H1 (cell line): ENCODE measurements at places on chromosomes 11 and 22. TPM values are rescaled to one million over a fixed set of nuclear protein-coding genes. Genes with fewer than 3 reads are reported as not detected.

Gene LRRC56
- total RNA-seq: 1.9 and 2.1 TPM in 2 replicates

Gene GRM5
- total RNA-seq: 0.25 and 0.43 TPM in 2 replicates

Gene TTC17
- 57.2 and 65.1 TPM in 2 replicates for total RNA-seq

Gene SAA4
- total RNA-seq: not detected in 2 replicates

Gene FZD4
- total RNA-seq: 6.8 and 7.1 TPM in 2 replicates

Gene LPXN
- total RNA-seq: 0.69 and 1.4 TPM in 2 replicates

Gene HSD17B12
- 117 and 121 TPM in 2 replicates for total RNA-seq

DNA sequence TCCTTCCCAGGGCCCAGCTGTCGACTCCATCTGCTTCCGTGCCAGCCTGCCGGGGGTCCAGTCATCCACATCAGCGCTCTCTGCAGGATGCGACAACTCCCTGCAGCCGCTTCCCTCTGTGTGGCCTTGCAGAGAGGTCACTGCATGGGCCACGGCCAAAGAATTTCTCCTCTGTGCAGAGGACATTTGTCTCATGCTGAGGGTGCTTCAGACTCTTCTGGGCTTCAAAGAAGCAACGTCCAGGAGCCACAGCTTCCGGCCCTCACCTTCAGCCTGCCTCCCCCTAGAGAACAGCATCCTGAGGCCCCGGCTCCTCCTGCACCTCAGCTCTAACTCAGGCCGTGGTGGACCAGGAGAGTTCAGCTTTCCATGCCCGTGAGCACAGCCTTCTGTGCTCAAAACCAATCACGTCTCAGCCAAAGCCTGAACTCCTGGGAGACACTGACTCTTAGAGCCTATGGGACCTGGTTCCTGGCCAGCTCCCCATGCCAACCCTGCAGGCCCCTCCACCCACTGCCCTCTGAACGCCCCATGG is 258.9 kb downstream of the BRD1 start:
- no peak overlapping the region for H3K4me3 ChIP-seq
- DNase-seq: no peak
- H3K36me3 ChIP-seq: no peaks in the 10 kb centered on the region
- no peaks in the 10 kb centered on the region for H3K4me1 ChIP-seq
- H3K27ac ChIP-seq: no peak overlapping the region

- DNase-seq: no peak
- H3K4me1 ChIP-seq: no peaks in the 10 kb centered on the region
Measured at GRCh38 chr22:40485813-40486667, 115.6 kb downstream of the SGSM3 start.

- no peaks in the 10 kb centered on the region for H3K36me3 ChIP-seq
- H3K4me1 ChIP-seq: peaks cover 2% of the 10 kb centered on the region; the same call in 1 of the 2 replicates
- H3K27me3 ChIP-seq: no peaks in the 10 kb centered on the region
- H3K27ac ChIP-seq: no peak overlapping the region
Measured at GRCh38 chr11:113896156-113896879, 8.3 kb upstream of the HTR3B start.

GRCh38 chr22:39820256-39820655 is 73.3 kb downstream of the ENTHD1 start:
- no peaks in the 10 kb centered on the region for H3K27me3 ChIP-seq
- no peaks in the 10 kb centered on the region for H3K4me1 ChIP-seq
- no peak overlapping the region for H3K4me3 ChIP-seq
- H3K27ac ChIP-seq: no peak overlapping the region
- no peaks in the 10 kb centered on the region for H3K36me3 ChIP-seq

DNA sequence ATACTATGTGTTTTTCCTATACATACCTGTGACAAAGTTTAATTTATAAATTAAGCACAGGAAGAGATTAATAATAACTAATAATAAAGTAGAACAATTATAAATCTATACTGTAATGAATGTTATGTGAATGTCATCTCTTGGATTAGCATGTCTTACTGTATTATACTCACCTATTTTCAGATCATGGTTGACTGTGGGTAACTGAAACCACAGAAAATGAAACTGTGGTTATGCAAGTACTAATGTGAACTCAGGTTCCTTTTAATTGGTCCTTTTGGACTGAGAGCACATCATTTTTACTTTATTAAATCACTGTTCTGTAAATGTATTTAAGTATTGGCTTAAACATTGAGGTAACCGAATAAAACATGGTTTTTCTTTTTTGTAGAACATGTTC is 108.8 kb downstream of the PPP6R3 start:
- no peaks in the 10 kb centered on the region for H3K4me1 ChIP-seq
- H3K36me3 ChIP-seq: peaks cover 59% of the 10 kb centered on the region
- H3K27me3 ChIP-seq: no peaks in the 10 kb centered on the region
- no peak overlapping the region for H3K4me3 ChIP-seq

DNA sequence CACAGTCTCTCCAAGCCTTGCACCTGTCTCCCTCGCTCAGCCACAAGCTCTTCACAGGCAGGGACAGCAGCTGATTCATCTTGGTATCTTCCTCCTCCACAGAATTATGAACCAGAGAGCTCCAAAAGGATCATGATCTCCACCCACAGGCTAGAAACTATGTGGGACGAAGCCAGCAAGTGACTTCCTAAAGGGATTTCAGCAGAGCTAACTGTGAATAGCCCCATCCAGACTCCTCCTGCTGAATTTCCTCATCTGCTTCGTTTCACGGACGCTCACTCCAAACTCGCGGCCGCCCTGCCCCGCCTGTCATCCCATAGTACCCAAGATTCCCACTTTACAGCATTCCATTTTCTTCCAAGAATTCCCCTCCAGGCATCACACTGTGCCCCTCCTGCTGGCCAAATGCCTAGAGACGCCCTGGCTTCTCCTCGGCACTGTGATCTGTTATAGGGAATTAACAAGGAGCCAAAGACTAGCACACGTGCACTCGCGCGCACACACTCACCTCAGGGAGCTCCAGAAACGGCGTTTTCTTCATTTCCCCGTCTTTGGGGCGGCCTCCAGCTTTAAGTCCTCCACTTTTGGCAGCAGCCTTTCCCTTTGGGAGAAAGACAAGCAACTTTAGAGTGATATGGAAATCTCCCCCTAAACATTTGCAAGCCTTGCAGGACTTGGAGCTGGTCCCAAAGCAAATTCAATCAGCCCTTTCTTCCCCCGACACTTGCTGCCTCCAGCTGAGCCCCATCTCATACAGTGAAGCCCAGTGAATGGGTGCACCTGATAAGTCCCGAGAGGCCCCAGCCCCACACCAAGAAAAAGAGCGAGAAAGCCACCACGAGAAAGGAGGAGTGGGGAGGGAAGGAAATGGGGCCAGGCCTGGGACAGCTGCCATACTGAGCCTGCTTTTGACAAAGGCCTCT is 35.5 kb downstream of the SPATA19 start:
- H3K36me3 ChIP-seq: no peaks in the 10 kb centered on the region
- no peak overlapping the region for H3K27ac ChIP-seq
- H3K27me3 ChIP-seq: no peaks in the 10 kb centered on the region

DNA sequence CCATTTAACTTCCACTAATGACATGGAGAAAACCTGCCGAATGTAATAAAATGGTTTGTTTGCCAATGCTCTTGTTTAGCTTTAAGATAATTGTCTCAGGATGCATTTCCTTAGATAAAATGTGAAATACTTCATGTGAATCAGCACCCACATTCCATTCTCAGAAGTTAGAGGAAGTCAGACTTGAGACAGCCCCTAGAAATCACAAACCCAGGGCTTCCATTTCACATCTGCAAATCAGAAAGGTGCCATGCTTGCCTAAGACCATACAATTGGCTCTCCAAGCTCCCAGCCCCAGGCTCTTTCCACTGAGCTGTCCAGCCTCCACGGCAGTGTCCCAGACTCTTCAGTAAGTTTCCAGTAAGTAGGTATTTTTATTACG is 35.6 kb upstream of the ADORA2A start:
- no peaks in the 10 kb centered on the region for H3K27me3 ChIP-seq
- no peak for DNase-seq
- H3K4me3 ChIP-seq: no peak overlapping the region

DNA sequence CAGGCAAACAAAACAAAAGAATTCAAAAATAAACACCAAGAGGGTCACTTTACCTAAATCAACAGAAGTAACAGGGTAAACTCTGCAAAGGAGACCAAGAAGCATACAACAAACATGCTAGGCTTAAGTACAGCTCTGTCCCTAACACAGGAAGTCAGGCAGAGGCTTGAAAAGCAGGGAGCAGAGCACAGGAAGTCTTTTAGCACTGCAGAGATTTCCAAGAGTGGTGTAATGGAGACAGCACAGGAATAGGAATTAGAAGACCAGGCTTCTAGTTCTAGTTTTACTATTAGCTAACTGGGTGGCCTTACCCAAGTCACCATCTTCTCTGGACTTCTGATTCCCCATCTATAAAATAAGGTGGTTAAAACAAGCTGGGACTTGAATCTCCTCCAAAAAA is 1.9 kb downstream of the RBFOX2 start:
- no peak for DNase-seq
- H3K36me3 ChIP-seq: no peaks in the 10 kb centered on the region
- H3K4me3 ChIP-seq: peak overlapping the region; percentile 87; the same call in 1 of the 2 replicates
- peaks cover 4% of the 10 kb centered on the region; the same call in 1 of the 2 replicates for H3K4me1 ChIP-seq

GRCh38 chr11:69287968-69288882 is 5.7 kb upstream of the MYEOV start:
- H3K27ac ChIP-seq: no peak overlapping the region
- peaks cover 16% of the 10 kb centered on the region for H3K4me1 ChIP-seq

- no peak overlapping the region for H3K4me3 ChIP-seq
- H3K27ac ChIP-seq: no peak overlapping the region
- DNase-seq: no peak
- no peaks in the 10 kb centered on the region for H3K27me3 ChIP-seq
Measured at GRCh38 chr11:68695531-68695930, 11.2 kb downstream of the GAL start.

DNA sequence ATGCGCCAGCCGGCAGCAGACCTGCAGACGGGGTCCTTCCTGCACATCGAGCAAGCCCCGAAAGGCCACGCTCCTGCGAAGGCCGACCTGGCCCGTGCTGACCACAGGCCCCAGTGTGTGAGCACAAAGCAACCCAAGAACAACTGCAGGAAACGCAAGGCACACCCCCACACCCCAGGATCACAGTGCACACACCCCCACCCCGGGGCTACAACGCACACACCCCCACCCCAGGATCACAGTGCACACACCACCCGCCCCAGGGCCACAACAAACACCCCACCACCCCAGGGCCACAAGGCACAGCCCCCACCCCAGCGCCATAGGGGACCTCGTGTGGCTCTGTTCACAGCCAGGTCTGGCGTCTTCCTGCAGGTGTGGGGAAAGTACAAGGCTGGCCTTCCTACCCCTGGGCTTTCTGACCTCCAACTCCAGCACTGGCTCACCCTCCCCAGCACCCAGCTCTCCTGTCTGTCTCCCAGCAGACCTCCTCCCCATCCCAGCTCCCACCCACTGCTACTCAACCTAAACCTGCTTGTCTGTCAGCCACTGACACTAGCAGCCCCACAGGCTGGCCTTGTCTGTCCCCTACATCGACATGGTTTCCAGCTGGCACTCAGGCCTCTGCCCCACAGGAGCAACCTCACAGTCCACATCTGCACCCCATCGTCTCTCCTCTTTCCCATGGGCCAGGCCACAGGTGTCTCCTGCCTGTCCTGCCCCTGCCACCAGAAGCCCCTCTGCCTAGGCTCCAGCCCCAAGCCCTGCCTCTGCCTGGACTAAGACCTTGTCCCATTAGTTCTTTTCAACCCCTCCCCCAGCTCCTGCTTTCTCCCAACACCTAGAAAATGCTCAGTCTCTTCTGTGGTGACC is 20.5 kb upstream of the EFCAB6 start:
- no peaks in the 10 kb centered on the region for H3K27me3 ChIP-seq
- no peak overlapping the region for H3K4me3 ChIP-seq
- no peaks in the 10 kb centered on the region; the same call in none of the 2 replicates for H3K36me3 ChIP-seq
- DNase-seq: no peak

- no peak overlapping the region for H3K4me3 ChIP-seq
- no peak for DNase-seq
- H3K27me3 ChIP-seq: no peaks in the 10 kb centered on the region
- no peak overlapping the region for H3K27ac ChIP-seq
Measured at GRCh38 chr11:19892387-19892786, 179.8 kb downstream of the NAV2 start.

DNA sequence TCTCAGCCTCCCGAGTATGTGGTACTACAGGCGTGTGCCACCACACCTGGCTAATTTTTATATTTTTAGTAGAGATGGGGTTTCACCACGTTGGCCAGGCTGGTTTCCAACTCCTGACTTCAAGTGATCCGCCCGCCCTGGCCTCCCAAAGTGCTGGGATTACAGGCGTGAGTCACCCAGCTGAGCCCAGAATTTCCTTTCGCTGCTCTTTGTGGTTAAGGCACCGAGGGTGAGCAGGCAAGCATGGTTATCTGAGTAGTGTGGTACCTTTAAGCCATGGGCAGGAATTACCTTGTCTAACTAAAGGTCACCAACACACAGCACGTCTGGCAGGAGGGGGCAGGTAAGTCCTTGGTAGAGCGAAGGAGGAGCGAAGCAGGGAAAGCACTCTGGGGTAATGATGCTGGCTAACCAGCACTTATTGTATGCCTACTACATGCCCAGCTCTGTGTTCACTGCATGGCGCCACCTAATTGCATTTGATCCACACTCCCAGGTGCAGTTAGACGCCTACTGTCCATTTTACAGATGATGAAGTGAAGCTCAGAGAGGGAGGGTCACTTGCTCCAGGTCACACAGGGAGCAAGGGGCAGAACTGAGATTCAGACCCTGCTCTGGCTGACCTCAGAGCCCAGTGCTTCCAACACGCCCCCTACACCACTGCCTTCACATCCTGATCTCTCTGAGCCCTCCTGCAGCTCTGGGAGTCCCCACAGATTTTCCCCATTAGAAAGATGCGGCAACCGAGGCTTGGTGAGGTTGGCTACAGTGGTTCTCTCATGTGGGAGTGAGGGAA is 45.7 kb downstream of the TRIOBP start:
- no peak overlapping the region for H3K4me3 ChIP-seq
- H3K27ac ChIP-seq: no peak overlapping the region
- H3K36me3 ChIP-seq: no peaks in the 10 kb centered on the region

DNA sequence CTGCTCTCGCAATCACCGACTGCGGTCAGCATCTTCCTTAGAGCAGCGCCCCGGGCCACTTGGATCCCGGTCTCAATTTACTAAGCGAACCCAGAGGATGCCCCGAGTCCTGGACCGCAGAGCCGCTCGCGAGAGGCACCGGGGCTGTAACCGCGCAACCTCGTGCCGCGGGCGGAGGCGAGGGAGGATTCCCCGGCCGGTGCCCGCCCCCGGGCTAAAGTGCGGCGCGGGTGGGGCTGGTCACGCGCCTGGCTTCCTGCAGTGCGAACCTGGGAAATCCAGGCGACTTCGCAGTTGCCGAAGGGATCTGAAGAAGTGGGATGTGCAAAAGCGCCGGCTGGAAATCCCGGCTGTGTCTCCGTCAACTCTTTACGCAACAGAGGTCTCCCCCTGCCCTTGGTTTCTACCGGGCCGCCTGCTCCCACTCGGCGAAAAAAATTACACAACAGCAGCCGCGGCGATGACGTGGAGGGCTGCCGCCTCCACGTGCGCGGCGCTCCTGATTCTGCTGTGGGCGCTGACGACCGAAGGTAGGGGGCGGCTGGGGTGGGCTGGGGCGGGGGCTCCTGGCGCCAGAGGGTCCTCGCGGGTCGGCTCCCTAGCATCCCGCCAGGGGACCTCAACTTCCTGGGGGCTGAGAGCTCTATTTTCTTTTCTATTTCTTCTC is at the start of gene NCR3LG1:
TSS of gene NCR3LG1 (plus strand) at position 291 of the 667 bp plus-strand sequence. CDS start at position 461, 170 bp downstream.
- H3K36me3 ChIP-seq: no peaks in the 10 kb centered on the region
- H3K4me3 ChIP-seq: peak within 1 kb of the TSS; percentile 68
- H3K4me1 ChIP-seq: peaks cover 4% of the 10 kb centered on the region; the same call in 1 of the 2 replicates
- peaks cover 36% of the 10 kb centered on the region for H3K27me3 ChIP-seq

GRCh38 chr22:46547179-46547882 is 9.9 kb upstream of the CELSR1 start:
- no peaks in the 10 kb centered on the region for H3K36me3 ChIP-seq
- no peak overlapping the region for H3K27ac ChIP-seq
- no peaks in the 10 kb centered on the region for H3K4me1 ChIP-seq
- no peak for DNase-seq
- no peaks in the 10 kb centered on the region for H3K27me3 ChIP-seq
